ENCODE measurements at places on chromosomes 12 and 14. TPM values are rescaled to one million over a fixed set of nuclear protein-coding genes. Genes with fewer than 3 reads are reported as not detected.

DNA sequence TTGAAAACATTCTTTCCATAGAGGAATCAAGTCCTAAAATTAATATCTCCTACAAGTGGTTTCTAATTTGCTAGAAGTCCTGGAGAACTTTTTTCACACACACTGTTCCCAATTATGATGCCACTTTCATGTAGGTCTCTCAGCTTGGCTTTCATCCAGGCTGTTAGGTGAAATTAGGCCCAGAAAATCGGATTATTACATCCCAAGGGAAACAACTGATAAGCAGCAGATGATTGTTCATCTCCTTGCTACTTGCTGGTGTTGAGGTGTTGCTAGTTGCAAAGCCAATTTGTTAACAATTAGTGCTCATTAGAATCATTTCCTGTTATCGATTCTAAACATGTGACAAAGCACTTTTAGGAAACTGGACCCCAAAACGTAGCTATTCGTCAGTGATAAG lies 248.0 kb downstream of the PDZRN4 start:
- DNase-seq, result no peak

DNA sequence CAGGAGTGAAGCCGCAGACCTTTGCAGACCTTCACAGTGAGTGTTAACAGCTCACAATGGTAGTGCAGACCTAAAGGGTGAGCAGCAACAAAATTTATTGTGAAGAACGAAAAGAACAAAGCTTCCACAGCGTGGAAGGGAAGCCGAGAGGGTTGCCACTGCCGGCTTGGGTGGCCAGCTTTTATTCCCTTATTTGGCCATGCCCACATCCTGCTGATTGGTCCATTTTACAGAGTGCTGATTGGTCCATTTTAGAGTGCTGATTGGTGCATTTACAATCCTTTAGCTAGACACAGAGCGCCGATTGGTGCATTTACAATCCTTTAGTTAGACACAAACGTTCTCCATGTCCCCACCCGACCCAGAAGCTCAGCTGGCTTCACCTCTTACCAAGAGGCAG lies 35.5 kb downstream of the MAPK1IP1L start:
- DNase-seq, result no peak

DNA sequence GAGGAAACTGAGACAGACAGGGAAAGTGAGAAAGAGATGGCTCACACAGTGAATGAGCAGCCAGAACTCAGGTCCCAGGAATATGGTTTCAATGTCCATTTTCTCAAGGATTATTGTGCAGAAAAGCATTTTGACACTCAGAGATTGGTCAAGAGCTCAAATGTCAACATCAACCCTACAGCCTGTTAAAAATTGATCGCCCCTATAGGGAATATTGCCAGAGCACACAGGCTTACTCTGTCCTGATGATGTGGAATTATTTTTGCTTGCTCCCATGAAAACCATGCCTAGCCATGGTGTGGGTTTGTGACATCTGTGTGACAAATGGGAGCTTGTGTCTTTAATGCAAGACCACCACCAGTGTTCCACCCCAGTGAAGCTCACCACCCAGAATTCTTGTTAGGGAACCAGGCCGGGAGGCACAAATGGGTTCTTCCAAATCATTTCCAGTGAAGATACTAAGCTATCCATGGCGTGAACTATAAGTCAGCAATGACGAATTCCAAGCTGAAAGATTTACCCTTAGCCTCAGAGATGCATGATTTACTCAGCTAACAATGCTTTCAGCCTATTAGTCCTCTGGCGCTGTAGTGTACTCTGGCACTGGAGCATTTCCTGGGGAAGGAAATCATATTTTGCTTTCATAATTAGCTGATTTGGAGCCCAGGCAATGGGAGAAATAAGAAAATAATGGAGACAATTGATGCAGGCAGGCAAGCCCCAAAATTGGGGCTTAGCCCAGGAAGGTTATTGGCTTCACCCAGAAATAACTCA lies 1188.2 kb upstream of the TMEM132C start:
- no peak for DNase-seq

DNA sequence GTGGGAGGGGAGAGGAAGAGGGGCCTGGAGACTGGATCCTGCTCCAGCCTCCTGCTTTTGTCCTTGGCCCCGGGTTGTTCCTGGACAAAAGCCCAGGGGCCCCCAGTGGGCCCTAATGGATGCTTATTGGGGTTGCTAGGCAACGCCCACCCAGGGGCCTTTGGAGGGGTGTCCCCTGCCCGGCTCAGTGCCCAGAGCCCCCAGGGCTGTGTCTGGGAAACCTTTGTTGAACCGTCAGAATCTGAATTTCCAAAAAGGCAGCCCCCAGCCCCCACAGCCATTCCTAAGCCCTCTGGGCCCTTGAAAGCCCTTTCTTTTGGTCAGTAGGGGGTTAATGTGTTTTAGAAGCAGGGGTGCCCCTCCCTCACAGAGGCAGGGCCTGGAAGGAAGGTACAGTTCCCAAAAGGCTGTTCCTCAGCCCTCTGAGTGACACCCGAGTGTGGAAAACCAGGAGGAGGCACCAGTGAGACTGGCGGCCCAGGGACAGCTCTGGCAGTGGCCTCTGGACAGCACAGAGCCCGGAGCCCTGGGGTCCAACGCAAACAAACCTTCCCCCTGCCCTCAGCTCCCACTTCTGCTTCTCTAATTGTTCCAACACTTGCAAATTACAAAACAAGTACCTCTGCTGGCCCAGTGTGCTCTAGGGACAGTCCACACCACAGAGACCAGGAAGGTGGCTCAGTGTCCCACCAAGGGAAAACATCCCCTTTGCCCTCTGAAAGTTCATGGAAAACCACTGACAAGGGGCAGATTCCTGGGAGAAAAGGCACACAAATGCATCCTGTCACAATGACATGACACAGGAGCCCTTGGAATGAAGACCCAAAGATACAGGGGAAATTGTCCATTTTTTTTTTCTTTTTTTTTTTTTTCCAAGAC lies 19.4 kb downstream of the HHIPL1 start:
- DNase-seq, result no peak

DNA sequence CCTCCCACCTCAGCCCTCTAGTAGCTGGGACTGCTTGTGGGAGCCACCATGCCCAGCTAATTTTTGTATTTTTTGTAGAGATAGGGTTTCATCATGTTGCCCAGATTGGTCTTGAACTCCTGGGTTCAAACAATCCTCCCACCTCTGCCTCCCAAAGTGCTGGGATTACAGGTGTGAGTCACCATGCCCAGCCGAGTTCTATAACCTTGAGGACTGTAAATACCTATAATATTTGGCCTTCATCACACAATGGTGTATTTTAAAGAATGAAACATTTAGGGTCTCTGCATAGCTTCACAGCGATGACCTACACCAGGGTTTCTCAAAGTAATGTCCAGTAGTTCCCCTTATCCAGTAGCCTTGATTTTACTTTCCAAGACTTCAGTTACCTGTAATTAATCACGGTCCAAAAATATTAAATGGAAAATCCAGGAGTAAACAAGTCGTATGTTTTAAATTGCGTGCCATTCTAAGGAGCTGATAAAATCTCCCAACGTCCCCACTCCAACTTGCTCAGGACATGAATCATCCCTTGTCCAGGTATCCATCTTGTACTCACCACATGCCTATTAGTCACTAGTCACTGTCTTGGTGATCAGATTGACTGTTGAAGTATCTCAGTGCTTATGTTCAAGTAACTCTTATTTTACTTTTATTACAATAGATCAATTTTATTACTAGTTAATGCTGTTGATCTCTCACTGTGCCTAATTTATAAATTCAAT lies 368.2 kb downstream of the BTG1 start:
- peak; percentile 74 for DNase-seq

- no peak for DNase-seq
Observed at GRCh38 chr12:105406497-105406896, 76.0 kb downstream of the C12orf75 start.

- DNase-seq, result no peak
Observed at GRCh38 chr14:23148591-23149249, 29.7 kb upstream of the CEBPE start.

DNA sequence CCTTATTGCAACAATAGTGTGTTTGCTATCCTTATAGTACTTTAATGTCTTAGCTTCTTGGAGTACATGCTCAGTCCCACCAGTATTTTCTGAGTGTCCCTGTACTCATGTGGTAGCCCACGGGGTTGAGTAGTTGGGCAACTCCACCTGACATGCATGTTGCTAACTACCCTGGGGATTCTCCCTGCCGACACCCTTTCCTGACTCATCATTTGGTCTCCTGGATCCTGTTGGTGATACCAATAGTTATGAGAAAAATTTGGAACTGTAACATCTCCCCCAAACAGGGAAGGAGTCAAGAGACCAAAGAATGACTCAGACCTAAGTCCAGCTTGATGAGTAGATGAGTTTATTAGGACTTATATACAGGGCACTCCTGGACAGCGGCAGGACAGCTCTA lies 101.6 kb downstream of the BRMS1L start:
- DNase-seq, result peak; percentile 13

DNA sequence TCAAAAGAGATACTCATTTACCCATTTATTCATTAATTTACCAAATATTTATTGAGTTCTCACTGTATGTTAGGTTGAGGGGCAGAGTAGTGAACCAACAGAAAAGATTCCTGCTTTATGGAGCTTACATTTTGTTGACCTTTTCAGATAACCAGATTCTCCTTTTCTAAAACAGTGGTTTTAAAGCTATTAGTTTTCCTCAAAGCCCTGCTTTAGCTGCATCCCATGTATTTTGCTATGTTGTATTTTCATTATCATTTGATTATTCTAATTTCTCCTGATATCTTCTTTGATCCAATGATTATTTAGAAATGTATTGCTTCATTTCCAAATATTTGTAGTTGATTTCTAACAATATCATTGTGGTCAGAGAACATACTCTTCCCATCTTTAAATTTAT lies 53.6 kb downstream of the EML1 start:
- no peak for DNase-seq

DNA sequence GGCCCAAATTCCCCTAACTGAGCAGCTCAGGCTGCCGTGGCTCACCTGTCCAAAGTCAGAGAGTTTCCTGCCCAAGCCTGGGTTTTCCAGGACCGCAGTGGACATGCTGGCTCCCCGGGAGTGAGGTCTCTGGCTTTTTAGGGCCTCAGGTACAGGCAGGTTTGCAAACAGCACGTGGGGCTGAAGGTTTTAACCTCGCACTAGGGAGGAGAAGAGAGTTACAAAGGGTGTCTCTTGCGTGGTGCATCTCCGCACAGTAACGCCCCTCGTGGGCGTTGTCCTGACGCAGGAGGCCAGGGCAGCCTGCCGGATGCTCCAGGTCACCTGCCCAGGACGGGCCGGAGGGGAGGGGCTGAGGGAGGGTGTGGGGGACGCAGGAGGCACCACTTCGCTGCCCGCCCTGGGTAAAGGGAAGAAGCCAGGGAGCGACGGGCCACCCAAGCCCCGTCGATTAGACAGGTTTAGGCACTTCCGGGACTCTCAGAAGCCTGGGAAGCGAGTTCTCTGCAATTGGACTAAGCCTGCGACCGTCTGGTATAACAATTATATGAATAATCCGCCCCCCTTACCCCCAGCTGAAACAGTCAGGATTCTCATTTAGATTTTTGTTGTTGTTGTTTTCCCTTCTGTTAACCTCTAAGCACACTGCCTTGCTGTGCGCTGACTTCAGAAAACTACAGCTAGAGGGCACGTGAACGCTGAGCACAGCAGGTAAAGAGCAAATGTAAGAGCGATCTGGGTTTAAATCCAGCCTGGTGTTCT lies at the start of gene PAH:
PAH (minus strand) TSS at position 219 of the 762 bp plus-strand sequence; CDS start at position 105, 114 bp downstream.
- no peak for DNase-seq

The NUDT4 gene
- total RNA-seq, result 40.5 TPM

The PTPRO gene
- total RNA-seq, result 0.72 TPM

The LRRC10 gene
- not detected for total RNA-seq

The KRT8 gene
- total RNA-seq, result 3.5 TPM

The CLEC6A gene
- total RNA-seq, result not detected

The KRT78 gene
- 0.36 TPM for total RNA-seq

The CCDC177 gene
- total RNA-seq, result not detected

Measured in RPMI7951 (cell line).